ENCODE measurements at places on chromosomes 2 and 18. TPM values are rescaled to one million over a fixed set of nuclear protein-coding genes. Genes with fewer than 3 reads are reported as not detected.

The DPYSL5 gene
- total RNA-seq = not detected

GRCh38 chr2:195307751-195308150 lies 349.3 kb upstream of the SLC39A10 start:
- H3K36me3 ChIP-seq = no peaks in the 10 kb centered on the region
- H3K4me3 ChIP-seq = no peak overlapping the region
- no peak overlapping the region for H3K27ac ChIP-seq
- H3K27me3 ChIP-seq = no peaks in the 10 kb centered on the region

The DSC1 gene
- total RNA-seq = 0.09 TPM

The LRRC30 gene
- total RNA-seq = not detected

DNA sequence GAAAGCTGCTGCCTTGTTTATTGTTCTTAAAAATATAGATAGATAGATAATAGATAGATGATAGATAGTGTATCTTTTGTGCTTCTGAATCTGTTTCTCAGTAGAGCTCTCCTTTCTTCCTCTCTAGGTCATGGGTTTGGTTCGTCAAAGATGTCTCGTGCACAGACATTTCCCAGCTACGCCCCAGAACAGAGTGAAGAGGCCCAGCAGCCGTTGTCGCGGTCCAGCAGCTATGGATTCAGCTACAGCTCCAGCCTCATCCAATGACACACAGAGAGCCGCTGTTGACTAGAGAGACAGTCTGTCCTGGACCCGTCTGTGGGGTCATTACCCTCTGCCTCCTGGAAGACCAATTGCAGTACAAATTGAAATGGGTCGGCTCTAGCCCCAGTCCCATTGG lies 106.6 kb downstream of the CD226 start:
- no peaks in the 10 kb centered on the region for H3K36me3 ChIP-seq
- no peak overlapping the region for H3K4me3 ChIP-seq
- H3K27ac ChIP-seq = no peak overlapping the region

Data from lung (tissue), 17 donors.